ENCODE measurements at places on chromosomes 3 and 15.

DNA sequence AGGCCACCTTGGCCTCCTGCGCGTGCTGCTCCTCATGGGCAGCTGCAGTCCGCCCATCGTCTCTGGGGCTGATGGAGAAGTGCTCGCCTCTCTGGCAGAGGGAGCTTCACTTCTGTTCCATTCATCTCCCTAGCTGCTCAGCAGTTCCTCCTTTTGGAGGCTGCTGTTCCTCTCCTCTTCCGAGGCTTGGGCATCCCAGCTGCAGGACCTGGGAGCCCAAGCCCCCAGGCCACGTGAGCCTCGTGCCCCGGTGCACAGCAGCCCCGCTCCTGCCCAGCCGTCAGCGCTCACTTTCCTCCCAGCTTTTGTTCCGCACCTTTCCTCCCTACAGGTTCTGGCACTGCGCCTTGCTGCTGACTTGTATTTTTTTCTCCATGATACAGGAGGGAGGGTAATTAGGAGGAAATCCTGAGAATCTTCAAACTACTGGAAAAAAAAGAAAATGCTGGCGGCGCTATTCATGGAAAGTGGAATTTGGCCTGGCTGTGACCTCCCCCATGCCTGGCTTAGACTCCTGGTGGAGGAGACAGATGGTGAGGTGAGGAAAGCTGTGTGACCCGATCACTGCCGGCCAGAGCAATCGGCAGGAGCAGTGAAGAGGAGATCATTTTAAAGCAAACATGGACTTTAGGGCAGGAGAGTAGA is 210.1 kb downstream of the CHST2 start:
- no peak for DNase-seq

DNA sequence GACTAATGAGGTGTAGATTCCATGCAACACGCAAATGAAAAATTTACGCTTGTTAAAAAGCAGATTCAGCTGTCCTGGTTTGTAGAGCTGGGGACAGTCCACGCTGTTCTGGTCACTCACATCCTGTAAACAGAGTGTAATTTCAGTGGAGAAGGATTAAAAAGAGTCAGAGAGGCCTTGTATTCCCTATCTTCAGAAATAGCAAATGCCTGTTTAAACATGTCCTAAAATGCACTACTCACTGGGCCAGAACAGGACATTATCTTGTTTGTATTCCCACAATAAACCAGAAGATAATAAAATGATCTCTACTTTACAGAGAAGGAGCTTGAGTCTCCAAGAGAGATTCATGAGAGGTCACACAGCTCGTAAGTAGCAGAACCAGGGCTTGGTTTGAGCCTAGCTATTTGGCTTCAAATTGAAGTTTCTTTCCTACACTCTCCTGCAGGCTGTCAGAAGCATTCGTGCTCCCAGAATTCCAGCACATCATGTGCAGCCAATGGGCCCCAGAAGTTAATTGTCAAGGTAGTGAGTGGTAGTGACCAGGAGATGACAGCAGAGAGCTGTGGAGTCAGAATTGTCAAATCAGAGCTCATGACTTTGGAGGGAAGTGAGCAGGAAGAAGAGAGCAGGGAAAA is 242.5 kb downstream of the ATP8B4 start:
- no peak for DNase-seq

DNA sequence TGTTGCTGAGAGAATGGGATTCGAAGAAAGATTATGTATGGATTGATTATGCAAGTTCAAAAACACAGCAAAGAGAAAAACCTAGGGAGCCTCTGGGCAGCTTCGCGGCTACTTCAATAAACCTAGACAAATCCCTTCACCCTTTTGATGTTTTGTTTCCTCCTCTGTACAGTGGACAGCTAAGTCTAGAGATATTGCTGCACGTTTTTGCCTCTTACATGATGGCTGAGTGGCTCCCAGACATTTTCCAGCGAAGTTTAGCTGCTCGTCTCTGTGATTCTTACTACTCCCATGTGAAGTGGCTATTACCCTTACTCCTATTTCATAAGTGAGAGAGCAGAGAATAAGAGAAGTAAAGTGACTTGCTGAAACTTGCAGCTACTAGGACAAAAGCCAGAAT is 695.0 kb upstream of the GRM7 start:
- no peak for DNase-seq

- no peak for DNase-seq
These were observed 38.6 kb downstream of the EAF1 start for GRCh38 chr3:15465876-15466585.

- no peak for DNase-seq
These were observed 3.2 kb upstream of the CHSY1 start for GRCh38 chr15:101255051-101255395.

GRCh38 chr3:19213603-19214220 is 65.4 kb downstream of the KCNH8 start:
- no peak for DNase-seq

DNA sequence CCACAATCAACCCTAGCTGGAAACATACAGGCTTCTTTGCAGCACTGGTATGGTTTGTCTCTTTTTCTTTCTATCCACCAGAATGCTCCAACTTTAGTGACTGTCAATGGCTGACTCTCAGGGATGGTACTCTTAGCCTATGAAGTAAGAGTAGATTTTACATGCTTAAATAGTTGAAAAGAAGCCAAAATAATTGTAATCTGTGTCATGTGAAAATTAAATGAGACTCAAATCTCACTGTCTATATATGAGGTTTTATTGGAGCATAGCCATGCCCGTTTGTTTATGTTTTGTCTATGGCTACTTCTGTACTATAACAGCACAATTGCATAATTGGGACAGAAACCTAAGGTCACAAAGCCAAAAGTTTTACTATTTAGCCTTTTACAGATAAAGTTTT is 29.1 kb upstream of the PDZRN3 start:
- no peak for DNase-seq

GRCh38 chr3:79263423-79263822 is 504.4 kb downstream of the ROBO1 start:
- DNase-seq, result no peak

DNA sequence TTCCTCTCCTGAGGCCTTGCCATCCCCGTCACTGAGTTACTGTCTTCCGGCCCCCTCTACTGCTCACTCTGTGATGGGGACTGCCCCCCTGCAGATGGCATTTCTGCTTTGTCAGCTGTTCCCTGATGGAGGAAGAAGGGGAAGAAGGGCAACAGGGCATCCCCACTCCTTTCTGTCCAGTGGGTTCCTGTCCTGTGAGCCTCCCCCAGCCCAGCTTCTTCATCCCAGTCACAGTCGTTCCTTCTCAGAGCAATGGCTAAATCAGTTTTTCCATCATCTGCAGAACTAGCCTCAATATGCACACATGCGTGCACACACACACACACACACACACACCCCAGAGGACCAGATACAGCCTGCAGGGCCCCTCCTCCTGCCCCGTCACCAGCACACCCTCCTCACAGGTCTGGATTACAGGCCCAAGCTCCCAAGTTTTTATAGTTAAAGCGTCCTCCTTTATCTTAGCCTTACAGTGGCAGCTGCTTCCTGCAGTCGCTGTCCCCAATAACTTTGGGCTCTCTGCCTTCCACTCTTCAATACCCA is 21.4 kb downstream of the ALDH1L1 start:
- no peak for DNase-seq

GRCh38 chr3:174869448-174869847 is 10.3 kb downstream of the NAALADL2 start:
- no peak for DNase-seq

DNA sequence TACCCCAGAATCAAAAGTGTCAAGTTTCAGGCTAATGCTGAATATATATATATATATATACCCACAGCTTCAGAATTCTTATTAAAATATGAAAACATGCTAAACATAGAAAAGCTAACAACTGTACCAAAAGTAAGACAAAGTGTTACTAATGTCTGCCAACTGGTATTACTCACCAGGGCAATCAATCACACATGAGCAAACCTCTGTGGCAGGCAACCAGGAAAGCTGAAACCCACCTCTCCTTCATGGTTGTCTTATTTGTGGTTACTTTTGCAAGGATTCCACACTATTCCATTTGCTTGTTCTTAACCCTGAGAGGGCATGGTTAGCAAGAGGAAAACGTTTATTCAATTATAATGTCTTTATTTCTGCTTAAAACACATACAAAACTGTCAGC is 512.3 kb upstream of the MDFIC2 start:
- DNase-seq, result no peak

DNA sequence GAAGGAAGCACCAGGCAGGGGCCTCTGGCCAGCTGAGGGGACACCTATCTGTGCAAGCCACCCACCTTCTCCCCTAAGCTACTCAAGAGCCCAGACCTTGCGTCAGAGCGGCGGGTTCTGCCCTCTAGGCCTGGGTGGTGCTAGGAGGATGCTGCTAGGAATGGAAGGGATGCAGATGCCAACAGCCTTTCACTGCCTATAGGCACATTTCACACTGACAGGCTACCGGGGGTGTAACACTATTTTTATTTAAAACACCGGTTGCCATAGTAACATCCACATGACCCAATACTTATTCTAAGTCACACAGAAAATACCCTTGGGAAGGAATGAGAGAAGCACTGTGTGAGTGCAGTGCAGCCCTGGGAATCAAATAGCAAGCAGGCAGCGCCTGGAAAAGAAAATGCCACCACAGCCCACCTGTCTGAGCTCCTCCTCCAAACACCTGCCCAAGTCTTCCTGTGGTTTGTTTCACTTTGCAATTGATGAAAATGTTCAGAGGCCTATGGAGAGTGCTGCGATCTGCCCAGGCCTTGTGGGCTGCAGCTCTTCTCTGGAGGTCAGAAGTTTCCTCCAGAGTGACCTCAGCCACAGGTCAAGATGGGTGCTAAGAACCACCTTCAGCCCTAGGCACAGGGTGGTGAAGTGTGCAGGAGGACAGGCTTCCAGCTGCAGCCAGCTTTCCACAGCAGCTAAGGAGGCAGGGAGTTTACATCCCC is 113.5 kb upstream of the TOPAZ1 start:
- no peak for DNase-seq

- DNase-seq, result no peak
These were observed 28.1 kb downstream of the OPA1 start for GRCh38 chr3:193621127-193621526.

GRCh38 chr15:46442184-46442583 is 807.4 kb downstream of the SQOR start:
- DNase-seq, result no peak

DNA sequence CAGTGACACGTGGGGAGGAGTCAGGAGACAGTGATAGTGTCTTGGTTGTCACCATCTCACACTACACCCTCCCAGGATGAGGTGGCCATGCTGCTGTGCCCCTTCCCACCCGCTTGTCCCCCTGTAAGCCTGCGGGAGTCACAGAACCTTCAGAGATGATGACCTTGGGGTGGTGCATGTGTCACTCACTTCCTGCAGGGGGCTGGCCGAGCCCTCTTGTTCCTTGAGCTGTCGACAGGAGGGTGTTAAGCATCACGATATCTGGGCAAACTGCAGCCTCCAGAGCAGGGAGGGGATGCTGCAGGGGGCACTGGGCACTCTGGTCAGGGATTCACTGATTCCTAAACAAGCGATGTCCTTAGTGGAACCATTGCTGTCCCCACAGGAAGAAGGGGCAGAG is 27.7 kb downstream of the FAH start:
- no peak for DNase-seq

- no peak for DNase-seq
These were observed 21.7 kb downstream of the GOLIM4 start for GRCh38 chr3:168073842-168074605.

GRCh38 chr15:80159811-80160569 is 7.2 kb downstream of the FAH start:
- no peak for DNase-seq

GRCh38 chr3:195261925-195262324 is 9.0 kb downstream of the XXYLT1 start:
- DNase-seq, result no peak

DNA sequence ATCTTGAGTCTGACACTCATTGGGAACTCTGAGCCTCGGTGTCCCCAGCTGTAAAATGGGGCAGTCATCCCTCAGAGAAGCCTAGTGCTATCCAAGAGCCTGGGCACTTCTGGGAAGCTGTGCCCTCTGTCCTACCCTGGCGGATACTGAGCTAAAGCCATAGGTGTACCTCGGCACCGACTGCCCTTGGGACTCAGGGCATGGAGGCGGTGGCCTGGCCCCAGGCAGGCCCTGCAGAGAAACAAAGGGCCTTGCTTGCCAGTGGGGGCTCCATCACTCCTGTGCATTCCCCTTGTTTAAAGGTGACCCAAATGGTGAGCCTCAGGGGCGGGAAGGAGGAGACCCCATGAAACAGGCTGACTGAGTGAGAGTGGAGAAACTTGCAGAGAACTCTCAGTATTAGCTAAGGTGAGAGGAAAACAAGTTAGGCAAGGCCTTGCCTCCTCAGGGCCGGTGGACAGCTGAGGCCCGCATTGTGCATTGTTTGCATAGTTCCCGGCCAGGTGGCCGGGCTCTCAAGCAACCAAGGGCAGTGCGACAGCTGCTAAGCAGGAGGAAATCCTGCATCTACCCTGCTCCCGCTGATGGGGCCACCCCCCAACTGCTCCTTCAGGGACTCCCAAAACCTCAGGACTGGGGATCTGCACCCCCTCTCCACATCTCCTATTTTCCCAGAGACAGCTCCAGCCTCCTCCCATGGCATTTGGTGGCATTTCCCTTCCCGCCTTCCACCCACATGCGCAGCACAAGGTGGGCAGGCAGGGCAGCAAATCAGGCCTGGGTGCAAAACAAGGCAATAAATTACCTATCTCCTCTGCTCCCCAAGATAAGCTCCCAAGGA is 4.3 kb downstream of the PFKFB4 start:
- DNase-seq, result no peak

- no peak for DNase-seq
These were observed 2.2 kb upstream of the CD86 start for GRCh38 chr3:122052968-122053367.

DNA sequence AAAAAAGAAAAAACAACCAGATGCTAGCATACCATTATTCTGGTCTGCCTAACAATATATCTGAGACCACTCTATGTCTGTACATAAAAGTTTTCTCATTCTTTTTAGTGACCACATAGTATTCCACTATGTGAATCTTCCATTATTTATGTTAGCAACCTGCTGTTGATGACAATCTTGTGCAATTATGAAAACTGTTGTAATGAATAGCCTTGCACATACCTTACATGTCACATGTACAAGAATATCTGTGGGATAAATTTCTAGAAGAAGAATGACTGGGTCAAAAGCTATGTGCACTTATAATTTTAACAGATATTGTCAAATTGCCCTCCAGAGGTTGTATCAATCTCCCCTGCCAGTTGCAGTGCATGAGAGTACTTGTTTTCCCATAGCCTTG is 62.5 kb downstream of the ARHGAP31 start:
- DNase-seq, result no peak

GRCh38 chr15:22872936-22873701 is 34.7 kb downstream of the NIPA2 start:
- DNase-seq, result no peak
